ENCODE measurements at places on chromosomes 2 and 18.

GRCh38 chr2:210517264-210517663 is 39.1 kb upstream of the CPS1 start:
- DNase-seq = no peak

DNA sequence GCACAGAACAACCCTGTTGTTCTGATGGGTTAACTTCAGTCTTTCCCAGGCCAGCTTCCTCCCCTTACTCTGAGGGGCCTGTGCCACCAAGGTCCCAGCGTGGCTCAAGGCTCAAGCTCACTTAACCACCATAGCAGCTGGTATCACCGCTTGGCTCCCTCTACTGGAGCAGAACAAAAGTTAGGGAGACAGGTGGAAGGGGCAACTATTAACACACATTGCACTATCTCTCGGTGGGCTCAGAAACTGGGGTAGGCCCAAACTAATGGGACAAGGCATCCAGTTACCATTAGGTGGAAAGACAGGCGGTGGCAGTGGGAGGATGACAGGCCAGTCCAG is 88.7 kb upstream of the ATL2 start:
- DNase-seq = no peak

- no peak for DNase-seq
Measured at GRCh38 chr2:46135958-46136357, 161.2 kb upstream of the EPAS1 start.

DNA sequence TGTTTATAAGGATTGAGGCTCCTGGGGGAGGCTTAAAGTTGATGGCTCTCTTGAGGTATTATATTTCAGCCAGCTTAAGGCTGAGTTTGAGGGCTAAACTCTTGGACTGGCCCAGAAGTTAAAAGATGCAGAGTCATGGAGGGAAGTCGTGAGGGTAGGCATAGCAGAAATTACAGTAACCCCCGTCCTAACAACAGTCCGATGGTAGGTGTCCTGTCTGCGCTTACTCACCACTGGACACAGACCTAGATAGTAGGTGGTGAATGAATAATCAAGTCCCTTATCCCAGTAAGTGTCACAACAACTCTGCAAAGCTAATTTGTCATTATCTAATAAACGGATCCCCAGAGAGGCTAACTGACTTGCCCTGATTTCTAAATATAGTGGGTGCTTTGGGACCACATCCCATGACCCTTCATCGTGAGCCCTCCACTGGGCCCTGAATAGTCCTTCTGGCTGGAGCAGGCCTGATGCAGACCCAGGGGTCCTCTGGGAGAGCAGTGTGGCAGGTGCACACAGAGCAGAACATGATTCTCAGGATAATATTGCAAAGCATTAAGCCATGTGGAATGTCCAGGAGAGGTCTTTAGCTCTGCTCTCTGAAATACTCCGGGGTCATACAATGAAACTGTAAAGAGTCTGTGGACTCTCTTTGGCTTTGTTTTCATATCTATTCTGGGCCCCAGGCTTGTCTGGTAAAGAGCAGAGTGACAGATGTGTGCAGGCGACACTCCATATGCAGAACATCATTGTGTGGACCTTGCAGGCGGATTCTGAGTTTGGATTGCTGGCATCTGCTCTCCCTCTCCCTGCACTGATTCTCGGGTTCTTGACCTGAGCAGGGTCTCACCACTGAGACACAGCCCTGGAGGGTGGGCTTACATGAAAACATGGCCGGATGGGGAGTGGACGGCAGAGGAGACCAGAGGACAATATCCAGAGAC is 98.1 kb downstream of the RNF144A start:
- DNase-seq = no peak

- DNase-seq = no peak
Measured at GRCh38 chr2:30439879-30440278, 7.2 kb upstream of the LCLAT1 start.

DNA sequence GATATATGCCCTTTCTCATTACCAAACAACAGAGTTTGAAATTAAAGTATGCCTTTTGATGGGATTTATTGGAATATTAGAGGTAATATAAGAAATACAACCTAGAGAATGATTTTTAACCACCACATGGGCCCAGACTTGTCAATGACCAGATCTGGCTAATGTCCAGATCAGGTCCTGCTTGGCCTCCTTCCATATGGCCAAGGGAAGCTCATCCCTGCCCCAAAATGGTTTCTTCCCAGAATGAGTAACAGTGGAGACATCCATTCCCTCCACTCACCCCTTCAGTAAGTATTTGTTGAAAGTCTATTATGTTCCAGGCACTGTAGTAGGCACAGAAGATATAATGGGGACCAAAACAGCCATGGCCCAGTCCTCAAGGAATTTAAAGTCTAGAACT is 54.9 kb downstream of the ANTXR1 start:
- DNase-seq = no peak

GRCh38 chr2:138500592-138501424 is 762 bp upstream of the SPOPL start:
- DNase-seq = no peak

All from stimulated activated naive CD8-positive, alpha-beta T cell treated with anti-CD3 and anti-CD28 coated beads, Interleukin-15, amount 100 ng/mL, for 72 hours (primary cell).